ENCODE measurements at places on chromosomes 4 and X.

GRCh38 chr4:174460684-174461083, 61.6 kb downstream of the HPGD start:
- no peak for DNase-seq
- no peaks in the 10 kb centered on the region for H3K4me1 ChIP-seq
- no peak overlapping the region for H3K4me3 ChIP-seq
- H3K36me3 ChIP-seq = no peaks in the 10 kb centered on the region
- no peak overlapping the region for H3K27ac ChIP-seq

GRCh38 chr4:2963966-2964471, 648 bp downstream of the GRK4 start:
- peak overlapping the region; percentile 94 for H3K4me3 ChIP-seq
- H3K27me3 ChIP-seq = no peaks in the 10 kb centered on the region
- no peaks in the 10 kb centered on the region for H3K4me1 ChIP-seq
- peak; percentile 62 for DNase-seq
- no peak overlapping the region for H3K27ac ChIP-seq

- no peak overlapping the region for H3K4me3 ChIP-seq
- H3K27me3 ChIP-seq = no peaks in the 10 kb centered on the region
- no peaks in the 10 kb centered on the region for H3K4me1 ChIP-seq
- H3K36me3 ChIP-seq = no peaks in the 10 kb centered on the region
- H3K27ac ChIP-seq = no peak overlapping the region
Measured at GRCh38 chrX:129000797-129001196, 522.5 kb downstream of the SMARCA1 start.

GRCh38 chr4:142850478-142850877, 4.4 kb upstream of the INPP4B start:
- H3K4me1 ChIP-seq = no peaks in the 10 kb centered on the region
- H3K4me3 ChIP-seq = no peak overlapping the region
- no peaks in the 10 kb centered on the region for H3K36me3 ChIP-seq
- DNase-seq = no peak
- peaks cover 6% of the 10 kb centered on the region for H3K27me3 ChIP-seq

DNA sequence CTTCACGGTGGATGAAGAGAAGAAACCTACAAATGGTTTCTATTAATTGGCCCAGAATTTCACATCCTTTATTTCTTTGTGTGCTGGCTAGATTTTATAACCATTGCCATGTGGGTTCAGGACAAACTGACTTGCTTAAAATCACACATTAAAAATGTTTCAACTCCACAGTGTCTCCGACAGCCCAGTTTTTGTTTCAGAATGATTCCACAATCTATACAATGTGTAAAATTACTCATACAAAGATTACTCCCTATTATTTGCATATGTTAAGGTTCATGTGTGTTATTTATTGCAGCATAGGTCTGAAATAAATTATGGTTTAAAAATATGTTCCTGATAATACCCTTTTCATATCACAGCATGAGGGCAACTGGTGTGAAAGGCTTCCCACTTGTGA, 20.6 kb downstream of the DCHS2 start:
- H3K27ac ChIP-seq = no peak overlapping the region
- no peaks in the 10 kb centered on the region for H3K4me1 ChIP-seq
- H3K27me3 ChIP-seq = no peaks in the 10 kb centered on the region
- H3K36me3 ChIP-seq = no peaks in the 10 kb centered on the region
- no peak for DNase-seq
- H3K4me3 ChIP-seq = no peak overlapping the region

GRCh38 chr4:14783011-14783877, 219.0 kb upstream of the CPEB2 start:
- H3K4me1 ChIP-seq = no peaks in the 10 kb centered on the region
- no peak overlapping the region for H3K27ac ChIP-seq
- H3K27me3 ChIP-seq = no peaks in the 10 kb centered on the region
- H3K4me3 ChIP-seq = no peak overlapping the region

DNA sequence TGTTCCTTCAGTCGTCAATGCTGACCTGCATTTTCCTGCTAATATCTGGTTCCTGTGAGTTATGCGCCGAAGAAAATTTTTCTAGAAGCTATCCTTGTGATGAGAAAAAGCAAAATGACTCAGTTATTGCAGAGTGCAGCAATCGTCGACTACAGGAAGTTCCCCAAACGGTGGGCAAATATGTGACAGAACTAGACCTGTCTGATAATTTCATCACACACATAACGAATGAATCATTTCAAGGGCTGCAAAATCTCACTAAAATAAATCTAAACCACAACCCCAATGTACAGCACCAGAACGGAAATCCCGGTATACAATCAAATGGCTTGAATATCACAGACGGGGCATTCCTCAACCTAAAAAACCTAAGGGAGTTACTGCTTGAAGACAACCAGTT, 12.6 kb downstream of the TLR8 start:
- no peak for DNase-seq
- H3K4me3 ChIP-seq = no peak overlapping the region

GRCh38 chr4:99927566-99927965, 18.9 kb downstream of the DNAJB14 start:
- H3K36me3 ChIP-seq = no peaks in the 10 kb centered on the region
- no peaks in the 10 kb centered on the region for H3K27me3 ChIP-seq
- no peaks in the 10 kb centered on the region for H3K4me1 ChIP-seq
- H3K4me3 ChIP-seq = no peak overlapping the region

DNA sequence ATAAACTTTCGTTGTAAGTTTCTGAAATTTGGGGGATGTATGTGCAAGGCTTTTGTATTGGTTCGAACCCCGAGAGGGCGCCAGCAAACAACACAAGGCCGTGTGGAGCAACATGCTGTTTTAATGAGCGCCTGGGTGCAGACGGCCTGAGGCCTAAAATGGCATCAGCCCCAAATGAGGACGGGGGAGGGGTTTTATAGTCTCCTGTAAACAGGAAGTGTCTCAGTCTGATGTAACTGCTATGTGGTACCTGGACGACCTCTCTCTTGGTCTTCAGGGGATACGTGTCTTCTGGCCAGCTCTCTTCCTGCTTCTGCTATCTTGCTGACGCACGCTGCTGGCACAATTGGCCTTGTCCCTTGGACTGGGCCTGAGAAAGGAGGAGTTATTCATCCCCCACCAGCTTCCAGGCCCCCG, 1348.0 kb downstream of the ADGRL3 start:
- H3K27ac ChIP-seq = no peak overlapping the region
- H3K4me1 ChIP-seq = no peaks in the 10 kb centered on the region

DNA sequence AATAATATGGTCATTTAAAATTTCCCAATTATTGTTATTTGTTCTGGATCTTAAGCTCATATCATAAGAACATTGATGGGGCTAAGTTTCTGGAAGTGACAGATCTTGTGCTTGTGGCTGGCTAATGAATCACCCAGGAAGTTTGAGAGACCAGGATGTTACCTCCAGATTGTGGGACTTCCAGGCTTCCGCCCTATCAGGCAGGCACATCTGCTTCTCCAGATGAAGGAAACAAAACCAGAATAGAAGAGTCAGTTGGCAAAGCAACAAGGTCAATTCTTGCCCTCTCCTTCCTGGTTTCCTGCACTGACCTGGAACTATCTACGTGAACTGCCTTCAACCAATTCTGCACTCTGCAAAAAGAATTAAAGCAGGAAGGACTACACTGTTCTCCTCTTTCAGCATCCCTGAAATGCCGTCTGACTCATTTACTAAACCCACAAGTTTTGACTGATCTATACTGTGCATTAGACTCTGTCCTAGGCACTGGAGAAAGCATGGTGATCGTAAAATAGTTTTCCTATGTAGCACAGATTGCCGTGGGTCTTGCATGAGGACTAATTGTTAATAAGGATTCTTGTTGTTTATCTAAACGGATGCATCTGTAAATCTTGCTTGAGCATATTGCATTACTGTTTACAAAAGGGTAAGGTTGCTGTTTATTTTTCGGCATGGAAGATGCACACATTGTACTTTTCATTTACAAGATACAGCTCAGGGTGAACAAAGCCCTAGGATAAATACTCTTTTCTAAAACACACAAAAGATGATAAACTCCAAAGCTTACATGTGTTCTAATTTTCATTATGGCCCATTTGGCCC, 74.6 kb downstream of the AMELX start:
- H3K4me1 ChIP-seq = no peaks in the 10 kb centered on the region
- no peak overlapping the region for H3K27ac ChIP-seq
- no peak for DNase-seq
- H3K36me3 ChIP-seq = no peaks in the 10 kb centered on the region

DNA sequence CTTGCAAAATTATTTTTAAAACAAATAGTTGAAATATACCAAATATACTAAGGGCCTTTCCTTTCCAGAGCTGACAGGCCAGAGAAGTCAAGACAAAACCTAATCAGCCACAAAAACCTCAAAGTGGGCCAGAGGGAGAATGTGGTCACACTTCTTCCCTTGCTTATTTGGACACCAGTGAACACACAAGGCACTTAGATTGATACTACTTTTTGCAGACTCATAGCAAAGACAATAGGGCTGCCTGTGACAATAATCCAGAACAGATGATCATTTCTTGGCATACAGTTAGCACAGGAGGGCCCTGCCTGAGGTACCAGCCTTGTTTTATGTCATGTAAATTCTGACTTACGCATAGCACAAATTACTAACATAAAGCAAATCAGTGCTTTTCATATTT, 215.7 kb upstream of the NEIL3 start:
- H3K27ac ChIP-seq = no peak overlapping the region
- no peak overlapping the region for H3K4me3 ChIP-seq
- no peaks in the 10 kb centered on the region for H3K27me3 ChIP-seq
- no peaks in the 10 kb centered on the region for H3K4me1 ChIP-seq

DNA sequence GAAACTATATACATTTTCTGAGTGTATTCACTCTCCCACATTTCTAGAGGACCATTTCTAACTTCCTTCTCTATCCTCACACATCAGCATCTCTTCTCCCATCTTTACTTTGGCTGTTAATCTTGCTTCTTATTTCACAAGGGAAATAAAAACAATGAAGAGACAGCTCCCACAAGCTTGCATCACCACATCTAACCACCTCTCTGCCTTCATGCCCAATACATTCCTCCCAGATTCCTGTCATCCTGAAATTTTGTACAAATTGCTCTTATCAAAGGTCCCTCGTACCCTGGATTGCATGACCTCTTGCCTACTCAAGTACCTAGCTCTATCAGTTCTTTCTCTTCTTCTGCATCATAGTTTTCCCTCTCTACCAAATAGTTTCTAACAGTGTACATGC, 215.2 kb downstream of the ANTXR2 start:
- H3K27me3 ChIP-seq = no peaks in the 10 kb centered on the region
- no peaks in the 10 kb centered on the region for H3K36me3 ChIP-seq
- H3K27ac ChIP-seq = no peak overlapping the region
- H3K4me1 ChIP-seq = no peaks in the 10 kb centered on the region

DNA sequence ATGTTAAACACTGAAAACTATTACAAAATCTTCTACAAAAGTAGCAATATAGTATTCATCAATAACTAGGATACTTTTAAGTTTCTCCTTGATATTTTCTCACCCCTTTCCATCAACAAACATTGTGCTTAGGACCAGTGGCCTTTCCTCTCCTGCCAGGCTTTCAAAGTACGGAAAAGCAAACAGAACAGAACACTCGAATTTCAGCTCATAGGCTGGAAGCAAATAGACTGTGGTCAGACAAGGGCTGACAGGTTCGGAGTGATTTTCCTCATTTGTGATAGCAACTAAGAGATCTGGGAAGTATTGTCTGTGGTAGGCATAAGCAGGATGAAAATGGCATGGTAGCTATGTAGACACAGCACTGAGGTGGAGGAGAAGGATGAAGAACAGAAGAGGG, 68.6 kb upstream of the SORBS2 start:
- no peaks in the 10 kb centered on the region for H3K4me1 ChIP-seq
- H3K4me3 ChIP-seq = no peak overlapping the region
- peak overlapping the region; percentile 38 for H3K27ac ChIP-seq
- no peaks in the 10 kb centered on the region for H3K36me3 ChIP-seq

GRCh38 chr4:108160741-108161352, 7.9 kb downstream of the LEF1 start:
- no peaks in the 10 kb centered on the region for H3K27me3 ChIP-seq
- H3K36me3 ChIP-seq = no peaks in the 10 kb centered on the region
- H3K4me3 ChIP-seq = no peak overlapping the region
- H3K4me1 ChIP-seq = no peaks in the 10 kb centered on the region

GRCh38 chr4:146648461-146648783, 9.7 kb downstream of the POU4F2 start:
- no peaks in the 10 kb centered on the region for H3K27me3 ChIP-seq
- no peak for DNase-seq
- no peaks in the 10 kb centered on the region for H3K36me3 ChIP-seq
- no peak overlapping the region for H3K27ac ChIP-seq
- H3K4me1 ChIP-seq = no peaks in the 10 kb centered on the region

- no peaks in the 10 kb centered on the region for H3K27me3 ChIP-seq
- H3K27ac ChIP-seq = peak overlapping the region; percentile 31
- peak overlapping the region; percentile 65 for H3K4me3 ChIP-seq
- no peaks in the 10 kb centered on the region for H3K36me3 ChIP-seq
Measured at GRCh38 chr4:150583287-150584110, 1.5 kb downstream of the MAB21L2 start.

- no peaks in the 10 kb centered on the region for H3K27me3 ChIP-seq
- no peak for DNase-seq
- H3K4me3 ChIP-seq = no peak overlapping the region
Measured at GRCh38 chr4:112316360-112316759, 19.2 kb downstream of the ALPK1 start.

DNA sequence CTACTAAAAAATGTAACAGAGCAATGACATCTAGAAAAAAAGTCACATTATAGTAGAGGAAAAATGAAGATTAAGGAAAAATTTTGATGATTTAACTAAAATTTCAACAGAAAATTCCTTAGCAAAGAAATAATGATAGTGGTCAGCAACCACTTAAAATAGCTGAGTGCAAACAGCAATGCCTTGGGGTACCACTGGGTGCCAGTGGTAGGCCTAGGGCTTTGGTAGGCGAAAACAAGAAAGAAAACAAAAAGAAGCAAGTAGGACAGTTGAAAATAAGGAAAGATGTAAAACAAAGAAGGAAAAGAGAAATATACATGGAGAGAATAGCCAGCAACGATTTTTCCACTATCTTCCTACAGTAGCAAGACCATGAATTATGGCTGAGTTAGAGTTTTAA, 313.5 kb upstream of the IRS4 start:
- no peak overlapping the region for H3K27ac ChIP-seq
- H3K4me3 ChIP-seq = no peak overlapping the region
- no peaks in the 10 kb centered on the region for H3K27me3 ChIP-seq
- DNase-seq = no peak

DNA sequence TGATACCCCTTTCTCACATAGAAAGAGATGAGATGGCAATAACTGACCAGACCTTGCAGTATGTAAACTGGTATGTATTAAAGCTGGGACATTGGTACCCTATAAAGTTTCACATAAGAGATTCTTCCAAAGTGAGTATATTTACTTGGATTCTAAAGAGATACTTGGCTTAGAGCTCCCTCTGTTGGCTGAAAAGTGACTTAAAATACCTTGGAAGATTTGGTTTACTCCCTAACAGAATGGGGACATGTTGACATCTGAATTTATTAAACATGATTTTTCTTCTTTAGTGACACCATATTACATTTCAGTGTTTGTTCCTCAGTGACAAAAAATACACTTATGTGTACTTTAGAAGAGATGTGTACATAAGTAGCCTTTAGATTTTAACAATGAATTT, 47.9 kb upstream of the RGN start:
- DNase-seq = no peak
- no peaks in the 10 kb centered on the region for H3K4me1 ChIP-seq
- H3K27ac ChIP-seq = no peak overlapping the region
- no peak overlapping the region for H3K4me3 ChIP-seq
- H3K27me3 ChIP-seq = no peaks in the 10 kb centered on the region

GRCh38 chr4:129362691-129363274, 266.8 kb downstream of the C4orf33 start:
- peak; percentile 50 for DNase-seq
- H3K4me1 ChIP-seq = no peaks in the 10 kb centered on the region
- no peaks in the 10 kb centered on the region for H3K27me3 ChIP-seq

GRCh38 chr4:74111990-74112389, 13.0 kb upstream of the CXCL2 start:
- no peaks in the 10 kb centered on the region for H3K36me3 ChIP-seq
- no peak overlapping the region for H3K4me3 ChIP-seq
- peaks cover 28% of the 10 kb centered on the region for H3K4me1 ChIP-seq
- H3K27ac ChIP-seq = no peak overlapping the region
- DNase-seq = no peak

All from right lobe of liver (tissue), 6 donors.